ENCODE measurements at places on chromosomes 1 and 21.
A peak's percentile ranks its signal among the peaks of the same experiment; 100 is the strongest.

DNA sequence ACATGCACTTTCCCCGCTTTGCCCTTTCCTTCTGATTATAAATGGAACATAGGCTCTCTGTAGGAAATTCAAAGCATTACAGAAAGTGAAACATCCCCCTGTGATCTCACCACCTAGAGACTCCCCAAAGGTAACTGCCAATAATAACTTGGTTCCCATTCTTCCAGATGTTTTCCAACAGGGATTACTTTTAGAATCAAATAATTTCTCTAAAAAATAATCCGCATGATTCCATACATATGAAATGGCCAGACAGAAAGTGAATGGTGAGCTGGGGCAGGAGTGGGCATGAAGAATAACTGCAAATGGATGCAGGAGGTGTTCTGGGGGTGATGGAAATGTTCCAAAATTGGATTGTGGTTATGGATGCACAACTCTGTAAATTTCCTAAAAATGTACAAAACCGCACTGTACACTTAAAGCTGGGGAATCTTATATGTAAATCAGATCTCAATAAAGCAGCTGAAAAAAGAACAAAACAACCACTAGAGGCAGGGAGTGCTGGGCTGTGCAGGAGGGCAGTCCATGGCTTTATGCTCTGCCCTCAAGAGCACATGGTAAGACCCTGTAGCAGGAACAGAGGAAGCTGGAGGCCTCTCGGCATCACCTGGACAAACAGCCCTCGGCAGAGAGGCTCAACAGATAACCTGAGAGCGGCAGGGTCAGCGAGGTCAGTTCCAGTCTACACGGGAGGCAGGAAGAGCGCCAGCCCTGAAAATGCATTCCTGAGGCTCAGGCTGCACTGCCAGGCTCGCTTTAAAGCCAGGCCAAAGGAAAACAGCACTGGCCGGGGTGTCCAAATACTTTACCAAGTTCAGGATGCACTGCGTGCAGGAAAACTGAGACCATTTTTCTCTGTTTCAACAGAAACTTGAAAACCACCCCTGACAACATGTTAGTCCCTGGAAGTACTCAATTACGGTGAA, 39.7 kb downstream of the CAPZB start:
- peaks cover 57% of the 10 kb centered on the region for H3K4me1 ChIP-seq
- DNase-seq: no peak
- H3K27ac ChIP-seq: peak overlapping the region; percentile 85
- no peaks in the 10 kb centered on the region for H3K36me3 ChIP-seq
- H3K4me3 ChIP-seq: peak overlapping the region; percentile 16
- H3K27me3 ChIP-seq: no peaks in the 10 kb centered on the region

DNA sequence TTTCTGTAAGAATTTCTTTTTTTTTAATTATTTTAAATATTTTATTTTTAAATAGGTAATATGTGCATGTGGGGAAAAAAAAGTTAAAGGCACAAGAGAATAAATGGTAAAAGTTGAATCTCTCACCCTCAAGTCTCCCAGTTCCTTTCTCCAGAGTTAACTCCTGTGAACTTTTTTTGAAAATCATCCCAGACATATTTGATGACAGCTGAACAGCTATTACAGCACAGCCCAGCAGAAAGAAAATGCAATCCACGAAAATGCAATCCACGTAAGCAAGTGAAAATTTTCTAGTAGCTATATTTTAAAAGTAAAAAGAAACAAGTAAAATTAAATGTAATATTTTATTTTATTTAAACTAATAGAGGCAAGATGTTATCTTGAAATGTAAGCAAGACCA, 310.0 kb upstream of the RUNX1 start:
- no peak for DNase-seq
- H3K36me3 ChIP-seq: no peaks in the 10 kb centered on the region
- no peaks in the 10 kb centered on the region for H3K27me3 ChIP-seq
- no peak overlapping the region for H3K27ac ChIP-seq

DNA sequence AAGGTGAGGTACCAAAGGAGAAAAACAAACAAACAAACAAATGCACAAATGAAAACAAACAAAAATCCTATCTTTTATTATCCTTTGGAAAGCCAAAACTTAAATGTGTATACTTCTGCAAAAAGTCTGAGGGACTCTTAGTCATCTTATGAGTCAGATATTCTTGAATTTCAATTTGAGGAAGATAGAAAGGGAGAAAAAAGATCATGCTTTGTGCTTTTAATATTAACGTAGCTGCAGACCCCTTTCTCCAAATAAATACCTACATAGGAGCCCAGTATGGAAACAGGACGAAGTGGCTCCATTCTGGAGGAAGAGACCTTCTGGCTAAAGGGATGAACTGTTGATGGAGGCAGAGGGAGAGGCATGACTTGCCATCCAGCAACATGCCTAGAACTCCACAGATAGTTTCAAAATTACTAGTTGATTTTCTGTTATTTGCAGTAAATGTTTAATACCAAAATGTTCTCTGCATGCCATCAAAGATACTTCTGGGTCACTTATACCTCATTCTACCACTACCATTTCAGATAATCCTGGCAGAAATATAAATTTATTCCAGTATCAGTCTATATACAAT, 25.4 kb downstream of the NUP210L start:
- H3K4me1 ChIP-seq: no peaks in the 10 kb centered on the region
- peaks cover 5% of the 10 kb centered on the region for H3K27me3 ChIP-seq
- no peak overlapping the region for H3K4me3 ChIP-seq
- no peak for DNase-seq

DNA sequence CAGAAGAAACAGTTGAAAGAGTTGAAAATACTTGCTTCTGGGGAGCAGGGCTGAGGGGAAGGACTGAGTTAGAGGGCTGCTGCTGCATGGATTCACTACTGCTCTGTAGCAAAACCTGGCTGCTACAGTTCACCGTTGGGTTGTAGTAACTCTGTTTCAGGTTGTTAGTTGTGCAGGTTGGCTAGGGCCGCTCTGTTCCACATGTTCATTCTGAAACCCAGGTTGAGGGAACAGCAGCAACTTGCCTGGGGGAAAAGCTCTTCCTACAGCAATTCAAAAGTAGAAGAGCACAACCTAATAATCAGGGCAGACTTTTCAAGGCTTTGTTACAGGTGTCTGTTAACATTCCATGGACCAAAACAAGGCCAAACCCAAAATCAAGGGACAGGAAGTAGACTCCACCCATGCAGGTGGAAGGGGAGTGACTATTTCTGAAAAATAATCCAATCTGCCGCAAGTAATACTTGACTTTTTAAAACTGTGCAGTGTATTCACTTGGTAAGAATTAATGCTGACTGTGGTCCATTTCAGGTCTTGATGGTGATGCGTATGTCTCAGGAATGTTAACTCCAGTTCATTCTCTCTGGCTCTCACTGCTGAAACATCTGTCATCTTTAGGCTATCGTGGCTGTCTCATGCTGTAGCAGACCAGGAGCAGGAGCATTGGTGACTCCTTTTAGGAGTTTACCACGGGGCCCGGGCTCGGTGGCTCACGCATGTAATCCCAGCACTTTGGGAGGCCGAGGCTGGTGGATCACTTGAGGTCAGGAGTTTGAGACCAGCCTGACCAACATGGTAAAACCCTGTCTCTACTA, 5.1 kb upstream of the PARK7 start:
- H3K4me3 ChIP-seq: no peak overlapping the region
- H3K27me3 ChIP-seq: no peaks in the 10 kb centered on the region
- peaks cover 9% of the 10 kb centered on the region for H3K4me1 ChIP-seq

DNA sequence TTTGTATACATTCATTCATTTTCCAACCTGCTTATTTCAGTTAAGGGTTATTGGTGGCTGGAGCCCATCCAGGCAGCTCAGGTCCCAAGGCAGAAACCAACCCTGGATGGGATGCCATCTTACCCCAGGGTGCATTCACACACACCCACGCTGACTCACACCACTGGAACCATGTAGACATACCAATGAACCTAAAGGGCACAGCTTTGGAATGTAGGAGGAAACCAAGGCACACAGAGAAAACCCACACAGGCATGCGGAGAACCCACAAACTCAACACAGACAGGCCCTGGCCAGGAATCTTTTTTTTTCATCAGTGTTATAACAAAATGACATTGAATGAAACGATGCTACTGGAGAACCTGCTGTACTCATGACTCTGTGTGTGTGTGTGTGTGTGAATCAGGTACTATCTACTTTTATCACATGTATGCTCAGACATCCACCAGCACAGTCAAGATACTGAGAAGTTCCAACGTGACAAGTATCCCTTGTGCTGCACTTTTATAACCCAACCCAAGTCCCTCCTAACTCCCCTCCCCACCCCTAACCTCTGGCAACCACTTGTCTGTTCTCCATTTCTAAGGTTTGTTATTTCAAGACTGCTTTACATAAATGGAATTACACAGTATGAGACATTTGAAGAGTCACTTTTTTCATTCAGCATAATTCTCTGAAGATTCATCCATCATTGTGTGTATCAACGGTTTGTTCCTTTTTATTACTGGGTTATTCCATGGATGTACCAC, 286.8 kb upstream of the PLD5 start:
- H3K4me1 ChIP-seq: no peaks in the 10 kb centered on the region
- H3K4me3 ChIP-seq: no peak overlapping the region
- H3K27me3 ChIP-seq: no peaks in the 10 kb centered on the region
- no peak overlapping the region for H3K27ac ChIP-seq

DNA sequence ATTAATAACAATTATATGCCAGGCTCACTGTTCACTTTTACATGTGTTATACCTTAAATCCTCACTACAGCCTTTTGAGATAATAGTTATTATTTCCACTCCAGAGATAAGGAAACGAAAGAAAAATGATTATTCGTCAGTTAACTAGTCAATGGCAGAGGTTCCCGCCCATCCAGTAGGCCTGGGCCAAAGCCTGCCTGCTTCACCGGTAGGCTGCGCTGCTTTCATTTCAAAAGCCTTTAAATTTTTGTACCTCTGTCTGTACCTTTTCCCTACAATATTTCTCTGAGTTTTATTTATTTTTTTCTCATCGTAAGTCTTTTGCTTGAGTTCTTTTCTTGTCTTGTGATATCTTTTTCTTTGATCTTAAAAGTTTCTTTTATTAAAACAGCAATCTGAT, 3.6 kb downstream of the GPR52 start:
- H3K36me3 ChIP-seq: no peaks in the 10 kb centered on the region
- no peaks in the 10 kb centered on the region for H3K27me3 ChIP-seq
- H3K4me3 ChIP-seq: no peak overlapping the region
- H3K4me1 ChIP-seq: no peaks in the 10 kb centered on the region

- no peak overlapping the region for H3K4me3 ChIP-seq
- no peaks in the 10 kb centered on the region for H3K36me3 ChIP-seq
- H3K4me1 ChIP-seq: peaks cover 17% of the 10 kb centered on the region
- peak overlapping the region; percentile 11 for H3K27ac ChIP-seq
- peaks cover 6% of the 10 kb centered on the region for H3K27me3 ChIP-seq
Observed at GRCh38 chr1:233540816-233541215, 73.1 kb upstream of the KCNK1 start.

- no peak overlapping the region for H3K27ac ChIP-seq
- H3K4me1 ChIP-seq: peaks cover 8% of the 10 kb centered on the region
- no peaks in the 10 kb centered on the region for H3K36me3 ChIP-seq
- no peak for DNase-seq
Observed at GRCh38 chr1:228837032-228837431, 101.8 kb downstream of the RHOU start.

GRCh38 chr1:200042552-200043335, 15.2 kb downstream of the NR5A2 start:
- H3K27ac ChIP-seq: no peak overlapping the region
- H3K36me3 ChIP-seq: no peaks in the 10 kb centered on the region
- H3K4me1 ChIP-seq: peaks cover 21% of the 10 kb centered on the region
- DNase-seq: no peak
- H3K4me3 ChIP-seq: peak overlapping the region; percentile 61
- peaks cover 69% of the 10 kb centered on the region for H3K27me3 ChIP-seq

DNA sequence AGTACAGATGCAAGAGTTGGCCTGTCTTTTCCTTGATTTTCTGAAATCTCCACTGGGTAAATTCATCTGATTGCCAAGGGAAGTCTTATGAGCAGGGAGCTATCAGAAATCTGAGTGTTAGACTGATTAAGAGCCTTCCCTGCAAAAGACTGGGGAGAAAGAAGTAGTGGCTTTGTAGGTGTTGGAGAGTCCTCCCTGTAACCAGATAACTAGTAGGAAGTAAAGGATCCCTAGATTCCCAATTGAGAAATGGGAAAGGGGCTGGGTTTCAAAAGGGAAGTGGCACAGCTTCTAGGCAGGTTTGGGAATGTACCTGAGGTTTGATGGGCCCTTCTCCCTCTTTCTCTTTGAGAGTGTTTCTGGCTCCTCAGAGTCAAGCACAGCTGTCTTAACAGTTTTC, 2.1 kb downstream of the TLCD4 start:
- H3K4me1 ChIP-seq: peaks cover 33% of the 10 kb centered on the region
- H3K27ac ChIP-seq: no peak overlapping the region
- DNase-seq: no peak
- H3K4me3 ChIP-seq: no peak overlapping the region
- peaks cover 25% of the 10 kb centered on the region for H3K27me3 ChIP-seq
